ENCODE measurements at places on chromosomes 11 and 22.

DNA sequence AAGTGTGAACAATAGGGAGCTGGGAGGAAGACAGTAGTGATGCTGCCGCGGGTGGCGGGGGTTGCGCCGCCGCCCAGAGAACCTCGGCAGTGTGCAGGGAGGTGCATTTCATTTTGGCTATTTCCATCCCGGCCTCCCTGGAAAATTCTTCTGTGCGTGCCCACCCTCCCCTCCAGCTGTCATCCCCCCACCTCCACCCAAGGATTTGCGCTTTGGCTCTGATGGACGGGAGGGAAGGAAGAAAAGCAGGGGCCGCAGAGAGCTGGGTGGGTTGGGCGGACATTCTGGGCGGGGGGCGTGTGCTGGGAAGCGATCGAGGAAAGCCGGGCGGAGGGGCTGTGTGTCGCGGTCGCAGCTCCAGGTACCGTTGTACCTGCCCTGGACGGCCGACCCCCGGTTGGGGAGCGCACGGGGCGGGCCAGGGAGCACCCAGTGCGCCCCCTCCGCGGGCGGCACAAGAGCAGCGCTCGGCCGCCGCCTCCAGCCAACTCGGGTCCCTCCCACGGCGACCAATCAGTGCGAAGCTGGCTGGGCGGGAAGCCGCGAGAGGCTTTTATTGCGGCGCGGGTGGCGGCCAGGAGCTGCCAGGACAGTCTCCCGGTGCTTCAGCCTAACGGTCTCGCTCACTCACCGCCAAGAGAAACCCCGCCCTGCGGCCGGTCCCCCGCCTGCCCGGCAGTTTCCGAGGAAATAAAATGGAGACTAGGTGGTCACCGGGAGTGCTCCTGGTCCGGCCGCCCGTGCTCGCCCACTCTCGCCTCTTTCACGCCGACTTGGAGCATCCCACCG, 1.6 kb downstream of the NCAM1 start:
- DNase-seq: peak; percentile 29

DNA sequence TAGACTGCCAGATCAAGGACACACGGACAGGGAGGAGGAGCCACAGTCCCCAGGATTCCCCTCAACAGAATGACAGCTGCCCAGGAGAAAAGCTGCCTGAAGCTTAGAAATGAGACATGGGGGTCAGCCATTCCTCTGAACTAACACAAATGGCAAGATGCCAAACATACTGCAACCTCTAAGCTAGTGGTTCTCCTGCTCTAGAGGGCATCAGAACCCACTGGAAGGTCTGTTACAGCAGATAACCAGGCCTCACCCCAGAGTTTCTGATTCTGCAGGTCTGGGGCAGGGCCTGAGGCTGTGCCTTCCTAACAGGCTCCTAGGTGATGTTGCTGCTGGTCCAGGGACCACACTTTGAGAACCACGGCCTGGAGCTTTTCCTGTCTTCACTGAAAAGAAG, 28.6 kb upstream of the BID start:
- DNase-seq: no peak

- no peak for DNase-seq
Measured at GRCh38 chr11:63619967-63620366, 5.7 kb upstream of the PLAAT3 start.

DNA sequence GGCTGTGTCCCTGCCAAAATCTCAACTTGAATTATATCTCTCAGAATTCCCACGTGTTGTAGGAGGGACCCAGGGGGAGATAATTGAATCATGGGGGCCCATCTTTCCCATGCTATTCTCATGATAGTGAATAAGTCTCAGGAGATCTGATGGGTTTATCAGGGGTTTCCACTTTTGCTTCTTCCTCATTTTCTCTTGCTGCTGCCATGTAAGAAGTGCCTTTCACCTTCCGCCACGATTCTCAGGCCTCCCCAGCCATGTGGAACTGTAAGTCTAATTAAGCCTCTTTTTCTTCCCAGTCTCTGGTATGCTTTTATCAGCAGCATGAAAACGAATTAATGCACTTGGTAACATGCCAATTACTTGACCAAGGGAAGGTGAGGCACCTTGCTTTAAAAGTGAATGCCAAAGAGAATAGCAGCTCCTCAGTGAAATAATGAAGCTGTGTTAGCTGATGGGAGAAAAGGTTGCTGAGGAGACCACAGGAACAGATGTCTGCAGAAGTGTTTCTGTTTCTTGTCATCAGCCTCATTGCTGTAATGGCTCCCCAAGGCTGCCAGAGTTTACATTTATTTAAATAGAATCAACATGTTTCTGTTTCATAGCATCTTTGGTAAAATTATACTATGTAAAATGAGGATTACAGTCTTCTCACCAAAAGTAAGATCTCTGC, 89.0 kb upstream of the CD44 start:
- DNase-seq: no peak

DNA sequence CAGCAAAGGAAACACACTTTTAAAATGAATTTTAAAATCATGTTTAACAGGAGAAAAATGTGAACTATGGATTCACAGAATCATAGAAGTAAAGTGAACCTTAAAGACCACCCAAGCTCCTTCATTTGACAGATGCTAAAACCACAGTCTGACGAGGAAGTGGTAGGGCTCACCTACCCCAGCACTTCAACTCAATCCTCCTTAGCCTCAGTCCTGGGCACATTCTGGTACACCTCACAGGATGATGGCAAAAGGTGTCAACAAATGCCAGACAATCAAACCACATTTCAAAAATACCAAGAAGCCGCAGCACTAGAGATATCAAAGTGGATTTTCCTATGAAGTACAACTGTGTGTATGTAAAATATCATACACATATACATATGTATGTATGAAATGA, 43.1 kb downstream of the PITPNB start:
- DNase-seq: no peak

- no peak for DNase-seq
Measured at GRCh38 chr11:73085189-73085875, 56.8 kb downstream of the FCHSD2 start.

DNA sequence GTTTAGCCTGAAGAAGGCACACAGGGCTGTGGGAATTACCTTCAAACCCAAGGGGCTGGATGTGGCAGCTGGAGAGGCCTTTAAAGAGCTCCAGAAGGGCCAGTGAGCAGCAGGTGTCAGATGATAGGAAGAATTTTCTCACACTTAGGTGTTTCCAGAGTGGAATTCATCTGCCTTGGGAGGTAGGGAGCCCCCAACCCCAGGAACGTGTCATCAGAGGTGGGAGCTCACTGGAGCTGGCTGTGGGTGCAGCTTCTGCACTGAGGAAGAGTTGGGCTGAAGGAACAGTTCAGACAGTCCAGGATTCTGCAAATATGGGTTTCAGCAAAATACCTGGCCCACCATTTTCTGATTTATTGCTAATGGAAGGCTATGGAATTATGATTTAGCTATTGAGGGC, 119.5 kb upstream of the LMO1 start:
- DNase-seq: no peak

GRCh38 chr11:114317787-114318137, 21.6 kb downstream of the NNMT start:
- DNase-seq: peak; percentile 11

GRCh38 chr22:46897246-46897623, 134.8 kb downstream of the TBC1D22A start:
- DNase-seq: no peak

GRCh38 chr22:50488886-50489285, 2.2 kb downstream of the MIOX start:
- no peak for DNase-seq

- peak; percentile 50 for DNase-seq
Measured at GRCh38 chr22:23385678-23386631, 194.1 kb downstream of the IGLL1 start.

- no peak for DNase-seq
Measured at GRCh38 chr22:37174964-37175363, 13.1 kb downstream of the C1QTNF6 start.

DNA sequence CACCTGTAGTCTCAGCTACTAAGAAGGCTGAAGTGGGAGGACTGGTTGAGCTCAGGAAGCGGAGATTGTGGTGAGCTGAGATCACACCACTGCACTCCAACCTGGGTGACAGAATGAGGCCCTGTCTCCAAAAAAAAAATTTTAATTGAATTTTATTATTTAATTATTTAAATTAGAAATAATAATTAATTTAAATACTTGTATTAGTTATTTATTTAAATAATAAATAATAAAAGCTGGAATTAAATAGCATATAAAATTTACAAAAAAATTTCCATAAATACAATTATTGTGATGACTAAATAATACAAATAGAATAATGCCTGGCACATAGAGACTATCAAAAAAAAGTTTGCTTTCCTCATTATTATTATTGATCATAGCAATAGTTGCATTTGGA, 371.5 kb downstream of the KCNA4 start:
- no peak for DNase-seq

- no peak for DNase-seq
Measured at GRCh38 chr11:114773541-114774338, 95.4 kb downstream of the NXPE2 start.

DNA sequence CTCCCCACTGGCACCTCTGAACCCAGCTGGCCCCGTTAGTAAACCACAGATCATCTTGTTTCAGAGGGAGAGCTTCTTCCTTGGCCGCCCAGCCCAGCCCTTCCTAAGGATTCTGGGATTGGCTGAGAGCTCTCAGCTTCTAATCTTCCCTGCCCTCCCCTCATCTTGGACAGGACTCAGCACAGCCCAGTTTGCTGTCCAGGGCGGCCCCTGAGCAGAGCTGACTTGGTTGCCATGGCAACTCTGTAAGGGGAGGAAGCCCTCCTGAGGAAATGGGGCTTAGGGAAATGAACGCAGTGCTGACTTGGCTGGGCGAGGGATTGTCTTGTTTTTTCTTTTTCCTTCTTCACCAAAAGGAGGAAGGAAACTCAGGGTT, 4.6 kb downstream of the APOL4 start:
- no peak for DNase-seq

- DNase-seq: peak; percentile 97
Measured at GRCh38 chr11:57778318-57779037, 16.9 kb downstream of the CTNND1 start.

DNA sequence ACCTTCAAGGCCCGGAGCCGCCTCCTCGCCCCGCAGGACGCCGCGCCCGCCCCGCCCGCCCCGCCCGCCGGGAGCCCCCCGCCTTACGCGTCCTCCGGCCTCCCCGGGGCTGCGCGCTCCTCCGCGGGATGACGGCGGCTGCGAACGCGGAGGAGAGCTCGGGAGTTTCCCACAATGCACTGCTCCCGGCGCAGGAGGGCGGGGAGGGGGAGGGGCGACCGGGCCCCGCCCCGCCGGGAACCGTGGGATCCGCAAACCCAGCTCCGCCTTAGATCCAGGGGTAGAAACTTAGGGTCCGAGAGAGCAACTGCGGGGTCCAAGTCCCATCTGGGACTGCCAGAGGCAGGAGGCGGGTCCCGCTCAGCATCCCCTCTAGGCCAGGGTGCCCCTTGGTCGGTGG, at the start of gene CEND1:
TSS of gene CEND1 (minus strand) at position 148 of the 400 bp plus-strand sequence. CDS start 1,514 bp downstream, outside the sequence.
- no peak for DNase-seq

GRCh38 chr22:50620593-50621355, 7.2 kb downstream of the ARSA start:
- no peak for DNase-seq

DNA sequence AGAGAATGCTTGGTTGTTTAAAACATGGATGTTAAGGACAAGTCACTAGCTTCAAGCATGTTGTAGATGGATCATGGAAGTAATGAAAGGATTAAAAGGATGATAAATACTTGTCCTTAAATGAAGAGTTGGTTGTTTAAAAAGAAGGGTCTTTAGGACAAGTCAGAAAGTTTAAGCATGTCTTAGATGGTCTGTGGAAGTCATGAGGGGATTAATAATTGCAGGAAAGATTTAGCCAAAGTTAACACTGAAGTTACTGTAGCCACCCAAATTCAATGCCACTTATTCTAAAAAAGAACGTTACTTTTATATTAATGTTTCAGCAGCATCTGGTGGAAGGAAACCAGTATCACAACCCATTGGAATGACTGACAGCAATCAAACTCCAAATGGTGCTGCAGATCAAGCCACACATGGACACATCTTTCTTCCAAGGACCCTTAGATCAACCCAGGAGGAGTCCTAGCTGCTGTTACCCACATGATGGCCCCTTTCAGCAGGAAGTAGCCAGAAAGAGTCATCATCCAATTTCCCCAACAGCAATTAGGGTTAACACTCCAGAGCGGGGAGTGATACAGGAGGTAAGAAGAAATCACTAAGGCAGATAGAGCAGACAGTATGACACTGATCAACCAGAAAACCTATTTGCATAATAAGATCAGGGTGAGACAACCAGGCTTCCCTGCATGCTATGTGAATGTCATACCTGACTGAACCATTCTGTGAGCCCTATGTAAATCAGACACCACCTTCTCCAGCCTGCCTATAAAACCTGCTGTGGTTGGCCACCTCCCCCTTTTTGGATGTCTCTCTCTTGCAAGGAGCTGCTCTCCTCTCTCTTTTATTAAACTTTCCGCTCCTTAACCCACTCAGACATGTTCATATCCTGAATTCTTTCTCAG, 88.4 kb upstream of the GNAZ start:
- DNase-seq: no peak

GRCh38 chr11:45569776-45570175, 95.6 kb downstream of the CHST1 start:
- no peak for DNase-seq
